ENCODE measurements at places on chromosomes 7 and 10. TPM values are rescaled to one million over a fixed set of nuclear protein-coding genes. Genes with fewer than 3 reads are reported as not detected.

DNA sequence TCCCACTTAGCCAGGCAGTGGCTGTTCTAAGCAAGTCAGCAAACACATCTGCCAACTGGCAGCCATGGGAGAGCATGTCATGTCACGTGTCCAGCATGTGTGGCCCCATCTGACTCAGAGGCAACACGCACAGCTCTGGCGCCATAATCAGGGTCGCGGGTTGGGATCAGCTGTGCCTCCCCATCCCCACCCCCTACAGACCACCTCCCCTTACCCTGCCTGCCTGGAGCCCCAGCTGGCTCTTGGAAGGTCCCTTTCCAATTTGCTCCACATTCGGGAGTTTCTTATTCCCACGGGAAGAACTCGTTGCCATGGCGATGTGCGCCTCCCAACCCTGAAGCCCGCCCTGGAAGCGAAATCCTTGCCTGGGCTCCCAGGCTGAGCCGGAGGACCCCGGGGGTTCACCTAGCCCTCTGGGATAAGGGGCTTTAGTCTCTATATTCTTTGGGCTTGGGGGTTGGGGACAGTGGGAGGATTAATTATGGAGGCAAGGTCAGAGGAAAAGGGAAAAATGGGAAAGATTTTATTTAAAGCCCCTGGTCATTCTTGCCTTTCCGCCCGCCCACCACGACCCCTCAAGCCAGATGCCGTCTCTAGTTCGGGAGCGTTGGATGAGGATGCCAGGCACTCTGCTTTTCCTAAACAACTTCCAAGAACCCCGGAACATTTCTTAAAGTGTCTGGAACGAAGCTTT is 283.7 kb downstream of the ZEB1 start:
- no peak overlapping the region for H3K4me3 ChIP-seq
- no peaks in the 10 kb centered on the region for H3K27me3 ChIP-seq
- peaks cover 11% of the 10 kb centered on the region for H3K4me1 ChIP-seq

GRCh38 chr7:117859246-117859812 is 13.9 kb downstream of the CTTNBP2 start:
- no peaks in the 10 kb centered on the region for H3K4me1 ChIP-seq
- no peaks in the 10 kb centered on the region for H3K36me3 ChIP-seq
- no peak for DNase-seq
- no peak overlapping the region for H3K4me3 ChIP-seq

- no peak for DNase-seq
- no peaks in the 10 kb centered on the region for H3K27me3 ChIP-seq
- peaks cover 36% of the 10 kb centered on the region for H3K36me3 ChIP-seq
Observed at GRCh38 chr7:6588566-6588965, 1.3 kb upstream of the INTS15 start.

CUL2 gene
- 34.6 TPM for total RNA-seq

TRPV5 gene
- not detected for total RNA-seq

All from CD4-positive, alpha-beta memory T cell (primary cell).